ENCODE measurements at places on chromosomes 5 and 9.

- DNase-seq = no peak
Measured at GRCh38 chr5:126872561-126873354, 95.8 kb downstream of the LMNB1 start.

- DNase-seq = no peak
Measured at GRCh38 chr5:111379391-111379816, 132.9 kb downstream of the STARD4 start.

GRCh38 chr5:100446879-100447430, 88.2 kb upstream of the FAM174A start:
- DNase-seq = no peak

GRCh38 chr5:8446179-8446578, 577.2 kb downstream of the MTRR start:
- DNase-seq = no peak

DNA sequence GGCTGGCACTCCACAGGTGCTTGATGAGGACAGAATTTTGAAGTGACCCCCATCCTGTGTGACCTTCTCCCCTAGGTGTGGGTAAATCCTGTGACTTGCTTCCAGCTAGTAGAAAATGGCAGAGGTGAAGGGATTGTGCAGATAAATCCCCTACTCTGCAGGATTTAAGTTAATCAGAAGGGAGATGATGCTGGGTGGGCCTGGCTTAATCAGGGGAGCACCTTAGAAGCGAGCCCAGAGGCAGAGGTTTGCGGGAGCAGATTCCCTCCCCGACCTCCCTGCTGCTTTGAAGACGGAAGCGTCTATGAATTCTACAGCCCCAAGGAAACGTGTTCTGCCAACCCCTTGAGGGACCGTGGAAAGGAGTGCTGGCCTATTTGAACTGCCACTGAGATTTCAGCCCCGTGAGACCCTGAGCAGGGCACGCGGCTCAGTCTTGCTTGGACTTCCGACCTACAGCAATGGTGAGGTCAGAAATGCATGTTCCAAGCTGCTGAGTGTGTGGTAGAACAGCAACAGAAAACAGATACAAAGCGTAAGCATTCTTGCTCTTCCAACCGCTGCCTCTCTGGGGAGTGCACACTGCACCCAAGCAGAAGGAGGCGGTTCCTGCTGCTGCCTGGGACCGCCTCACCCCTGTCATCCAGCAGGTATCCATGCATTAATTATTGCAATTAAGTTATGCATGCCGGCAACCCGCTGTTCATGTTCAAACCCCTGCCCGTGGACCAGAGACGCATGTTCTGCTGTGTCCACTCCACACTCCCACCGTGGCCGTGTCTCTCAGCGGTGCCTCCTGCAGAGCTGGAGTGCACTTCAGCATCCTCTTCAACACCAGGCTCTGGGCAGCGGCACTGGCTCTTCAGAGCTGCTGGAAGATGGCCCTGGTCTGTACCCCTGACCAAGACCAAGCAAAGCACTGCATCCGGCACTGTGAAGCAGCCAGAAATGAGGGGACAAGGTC, 54.6 kb upstream of the RXRA start:
- DNase-seq = no peak

DNA sequence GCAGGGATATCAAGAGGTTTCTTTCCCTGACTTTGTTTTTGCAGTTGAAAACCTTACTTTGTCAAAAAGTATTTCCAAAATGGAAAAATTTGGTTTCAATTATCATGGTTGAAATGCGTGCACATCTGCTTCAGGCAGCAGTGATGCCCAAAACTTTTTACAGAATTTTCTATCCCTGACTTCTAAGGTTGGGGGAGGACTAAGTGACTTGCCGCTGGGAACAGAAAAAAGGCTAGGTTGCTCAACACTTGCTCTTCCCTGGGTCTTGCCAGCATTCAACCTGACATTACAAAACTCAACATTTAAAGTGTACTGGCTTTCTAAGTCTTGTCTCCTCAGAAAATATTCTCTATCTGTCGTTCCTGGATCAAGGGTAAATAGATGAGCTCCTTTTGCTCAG, 4.7 kb downstream of the KLHL3 start:
- DNase-seq = no peak

DNA sequence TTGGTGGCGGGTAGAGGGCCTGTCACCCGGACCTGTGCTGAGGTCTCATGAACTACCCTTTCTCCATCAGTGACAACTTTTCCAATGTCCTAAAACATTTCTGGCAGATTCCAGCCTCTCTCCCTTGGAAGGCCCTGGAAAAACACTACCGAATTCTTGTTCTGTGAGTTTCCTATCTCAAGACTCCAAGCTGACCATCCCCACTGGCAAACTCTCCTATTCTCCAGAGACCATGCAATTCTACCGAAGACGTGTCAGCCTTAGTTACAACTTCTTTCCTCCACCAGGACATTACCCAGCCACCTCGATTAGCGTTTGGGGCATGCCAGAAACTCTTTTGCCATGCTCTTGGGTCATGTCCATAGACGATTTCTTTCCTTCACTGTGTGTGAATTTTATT, 26.8 kb upstream of the GABRP start:
- DNase-seq = no peak
